AG04449 (cell line): ENCODE measurements at places on chromosomes 12 and 14.
A peak's percentile ranks its signal among the peaks of the same experiment; 100 is the strongest.

DNA sequence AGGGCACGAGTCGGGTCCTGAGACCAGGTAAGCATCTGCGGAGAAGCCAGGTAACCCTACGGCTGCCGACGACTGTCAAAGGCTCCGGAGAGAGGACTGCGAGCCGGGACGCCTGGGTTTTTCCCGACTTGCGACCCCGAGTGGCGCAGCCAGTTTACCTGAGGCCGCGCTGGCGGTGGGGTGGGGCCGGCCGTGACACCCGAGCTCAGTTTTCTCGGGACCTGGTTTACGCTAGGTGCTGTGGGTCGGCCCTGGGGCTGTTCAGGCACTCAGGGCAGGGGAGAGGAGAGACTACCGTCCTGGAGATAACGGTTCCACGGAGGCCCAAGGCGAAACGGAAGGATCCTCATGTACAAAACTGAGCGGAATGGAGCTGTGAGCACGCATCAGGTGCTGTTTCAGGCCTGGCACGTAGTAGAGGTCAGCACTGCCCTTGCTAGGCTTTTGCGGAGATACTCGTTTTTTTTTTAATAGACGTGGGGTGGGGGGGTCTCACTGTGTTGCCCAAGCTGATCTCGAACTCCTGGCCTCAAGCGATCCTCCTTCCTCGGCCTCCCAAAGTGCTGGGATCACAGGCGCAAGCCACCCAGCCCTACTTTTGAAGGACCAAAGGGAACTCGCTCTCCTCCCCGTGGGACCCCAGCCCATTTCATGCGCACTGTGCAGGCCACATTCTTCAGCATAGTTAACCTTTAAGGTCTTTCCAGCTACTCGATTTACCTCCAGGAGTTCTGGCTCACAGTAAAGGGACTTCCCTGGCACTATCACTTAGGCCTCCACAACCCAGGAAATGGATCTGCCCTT is 471 bp downstream of the MTRFR start:
- DNase-seq = no peak

- peak; percentile 3 for DNase-seq
Measured at GRCh38 chr12:1044696-1045095, 53.7 kb downstream of the ERC1 start.

- DNase-seq = no peak
Measured at GRCh38 chr12:112710414-112710813, 81.1 kb upstream of the RPH3A start.

- no peak for DNase-seq
Measured at GRCh38 chr14:90287791-90288190, 31.4 kb downstream of the PSMC1 start.

GRCh38 chr14:80266930-80267329 is 55.6 kb upstream of the DIO2 start:
- no peak for DNase-seq

DNA sequence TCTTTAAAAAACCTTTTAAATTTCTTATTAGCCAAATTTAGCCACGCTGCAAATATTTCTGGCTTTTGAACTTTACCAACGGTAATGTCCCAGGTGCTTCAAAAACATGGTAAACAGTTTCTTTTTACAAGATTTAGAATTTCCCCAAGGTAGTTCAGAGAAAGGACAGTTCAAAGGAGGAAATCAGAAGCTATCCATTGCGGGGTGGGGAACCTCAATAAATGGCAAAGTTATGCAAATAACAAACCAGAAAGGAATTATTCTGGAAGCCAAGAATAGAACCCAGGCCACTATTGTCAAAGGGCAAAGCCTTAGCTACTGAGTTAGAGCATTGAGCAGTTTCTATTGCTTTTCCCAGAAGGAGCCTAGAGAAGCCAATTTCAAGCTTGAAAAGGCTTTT is 62.3 kb downstream of the PDE6H start:
- DNase-seq = no peak

DNA sequence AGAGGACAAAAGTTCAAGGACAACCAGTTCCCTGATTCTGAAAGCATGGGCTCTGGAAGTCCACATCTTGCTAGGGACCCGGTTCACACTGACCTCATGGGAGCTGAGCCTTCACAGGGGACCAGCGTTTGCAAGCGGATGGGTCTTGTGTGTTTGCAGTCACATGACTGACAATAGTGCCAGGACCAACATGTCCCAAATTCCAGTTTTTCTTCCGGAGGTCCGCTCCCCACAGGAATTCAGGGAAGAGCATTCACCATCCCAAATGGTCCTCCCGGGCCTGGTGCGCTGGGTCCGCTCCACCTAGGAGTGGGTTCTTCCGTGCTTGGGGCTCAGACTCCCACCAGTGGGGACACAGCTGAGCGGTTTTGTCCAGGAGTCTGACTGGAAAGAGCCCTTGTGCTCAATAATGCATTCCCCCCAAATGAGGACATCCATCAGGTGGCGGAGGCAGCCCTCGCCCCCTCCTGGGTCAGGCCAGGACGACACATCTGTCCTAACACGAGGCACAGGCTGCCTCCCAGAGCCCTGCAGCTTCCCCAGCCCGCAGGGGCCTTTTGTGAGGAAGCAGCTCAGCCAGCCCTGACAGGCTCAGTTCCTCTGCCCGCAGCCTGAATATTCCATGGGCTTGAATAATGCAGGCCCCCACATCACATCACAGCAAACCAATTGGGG is 91.8 kb upstream of the BCL11B start:
- DNase-seq = no peak

DNA sequence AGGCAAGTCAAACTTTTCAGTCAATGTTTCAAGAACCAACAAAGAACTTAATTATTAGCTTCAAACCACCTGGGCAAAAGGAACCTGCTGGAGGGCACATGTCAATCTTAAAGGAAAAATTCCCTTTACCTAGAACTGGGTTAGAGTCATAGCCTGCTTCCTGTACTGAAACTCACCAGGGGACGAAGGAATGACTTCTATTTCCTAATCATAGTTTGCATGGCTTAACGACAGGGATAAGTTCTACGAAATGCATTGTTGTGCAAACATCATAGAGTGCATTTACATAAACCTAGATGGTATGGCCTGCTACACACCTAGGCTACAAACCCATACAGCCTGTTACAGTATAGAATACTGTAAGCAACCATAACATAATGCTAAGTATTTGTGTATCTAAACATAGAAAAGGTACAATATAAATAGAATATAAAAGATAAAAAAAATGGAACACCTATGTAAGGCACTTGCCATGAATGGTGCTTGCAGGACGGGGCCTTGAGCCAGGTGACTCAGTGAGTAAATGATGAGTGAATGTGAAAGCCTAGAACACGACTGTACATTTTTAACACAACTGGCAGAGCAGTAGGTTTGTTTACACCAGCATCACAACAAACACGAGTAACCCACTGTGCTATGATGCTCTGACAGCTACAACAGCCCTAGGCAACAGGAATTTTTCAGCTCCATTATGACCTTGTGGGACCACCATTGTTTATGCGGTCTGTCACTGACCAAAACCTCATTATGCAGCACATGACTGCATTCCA is 234.9 kb upstream of the CAND1 start:
- no peak for DNase-seq

DNA sequence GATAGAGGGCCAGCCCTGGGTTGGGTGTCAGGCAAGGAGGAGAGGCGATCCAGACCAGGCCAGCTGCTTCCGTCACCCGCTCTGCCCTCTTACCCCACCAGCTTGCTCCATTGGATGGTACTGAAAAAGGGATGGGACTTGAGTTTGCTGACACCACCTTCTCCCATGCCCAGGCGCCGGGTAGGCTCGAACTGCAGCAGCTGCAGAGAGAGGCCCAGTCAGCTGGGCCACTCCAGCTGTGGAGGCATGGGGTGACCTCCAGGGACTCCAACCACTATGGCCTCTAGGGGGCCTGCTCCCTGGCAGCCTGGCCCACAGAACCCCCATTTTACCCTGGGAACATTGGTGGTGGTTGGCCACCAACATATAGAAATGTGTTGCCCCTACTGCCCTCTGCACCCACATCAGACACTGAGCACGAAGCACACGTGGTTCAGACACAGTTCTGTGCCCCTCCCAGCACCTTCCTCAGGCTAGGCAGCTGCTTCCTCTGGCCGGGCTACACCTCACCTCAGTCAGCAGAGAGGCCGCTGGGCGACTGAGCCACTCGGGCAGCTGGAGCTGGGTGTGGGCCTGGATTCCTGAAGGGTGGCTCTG is 16.0 kb downstream of the RPS6KL1 start:
- no peak for DNase-seq

DNA sequence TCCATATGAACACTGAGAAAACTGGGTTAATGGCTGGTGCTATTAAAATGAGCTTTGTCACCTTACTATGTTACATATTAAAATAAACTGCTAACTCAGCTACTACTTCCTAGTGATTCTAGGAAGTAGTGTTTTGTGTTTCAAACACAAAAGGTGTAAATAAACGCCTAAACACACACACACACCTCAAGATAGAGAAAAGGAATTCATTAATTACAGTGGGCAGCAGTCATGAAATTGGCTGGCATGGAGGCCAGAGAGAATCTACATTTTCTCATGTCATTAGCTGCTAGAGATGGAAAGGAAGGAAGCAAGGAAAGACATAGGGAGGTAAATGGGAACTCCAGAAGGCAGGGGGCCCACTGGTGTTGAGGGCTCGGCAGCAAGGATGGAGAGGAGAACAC is 787 bp upstream of the PRMT5 start:
- DNase-seq = no peak

- no peak for DNase-seq
Measured at GRCh38 chr14:85599939-85600338, 70.0 kb downstream of the FLRT2 start.

DNA sequence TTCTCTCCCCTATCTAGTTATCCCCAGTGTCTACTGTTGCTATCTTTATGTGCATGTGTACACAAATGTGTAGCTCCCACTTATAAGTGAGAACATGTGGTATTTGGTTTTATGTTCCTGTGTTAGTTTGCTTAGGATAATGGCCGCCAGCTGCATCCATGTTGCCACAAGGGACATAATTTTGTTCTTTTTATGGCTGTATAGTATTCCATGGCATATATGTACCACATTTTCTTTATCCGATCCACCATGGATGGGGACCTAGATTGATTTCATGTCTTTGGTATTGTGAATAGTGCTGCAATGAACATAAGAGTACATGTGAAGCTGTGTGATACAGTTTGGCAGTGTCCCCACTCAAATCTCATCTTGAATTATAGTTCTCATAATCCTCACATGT is 218.1 kb downstream of the KSR2 start:
- no peak for DNase-seq

DNA sequence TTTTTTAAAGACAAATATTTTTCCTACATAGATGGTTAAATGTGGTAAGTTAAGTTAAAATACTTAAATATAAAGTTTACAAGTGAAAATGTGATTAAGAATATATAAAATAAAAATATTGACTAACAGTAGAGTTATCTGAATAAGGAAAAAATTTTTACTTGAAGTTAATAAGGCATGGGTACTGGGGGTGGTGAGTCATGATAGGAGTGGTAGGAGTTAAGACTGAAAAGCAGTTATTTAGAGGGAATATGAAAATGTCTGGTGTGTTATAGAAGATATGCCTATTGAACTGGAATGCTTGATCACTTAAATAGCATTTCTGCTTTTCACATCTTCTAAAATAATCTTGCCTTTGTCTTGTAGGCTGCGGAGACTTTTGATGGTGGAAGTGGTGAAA is 68.7 kb downstream of the CCDC91 start:
- DNase-seq = no peak

GRCh38 chr12:19894803-19895202 is 455.5 kb downstream of the AEBP2 start:
- no peak for DNase-seq

DNA sequence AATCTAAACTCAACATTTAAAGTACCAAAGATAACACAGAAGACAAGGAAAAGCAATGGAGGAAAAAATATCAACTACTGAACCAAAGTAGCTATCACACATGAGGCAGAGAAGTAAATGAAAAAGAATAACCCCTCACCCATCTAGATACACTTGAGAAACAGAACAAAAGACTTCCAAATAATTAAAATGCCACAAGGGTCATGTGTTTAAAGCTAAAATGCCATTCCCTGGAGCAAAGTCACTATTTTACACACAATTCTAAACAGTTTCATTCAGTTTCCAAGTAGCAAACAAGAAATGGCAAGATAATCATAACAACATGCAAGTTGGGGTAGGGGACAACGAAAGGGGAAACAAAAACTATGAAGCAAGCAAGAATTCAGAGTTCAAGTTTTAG is 12.0 kb downstream of the OSBPL8 start:
- DNase-seq = no peak

DNA sequence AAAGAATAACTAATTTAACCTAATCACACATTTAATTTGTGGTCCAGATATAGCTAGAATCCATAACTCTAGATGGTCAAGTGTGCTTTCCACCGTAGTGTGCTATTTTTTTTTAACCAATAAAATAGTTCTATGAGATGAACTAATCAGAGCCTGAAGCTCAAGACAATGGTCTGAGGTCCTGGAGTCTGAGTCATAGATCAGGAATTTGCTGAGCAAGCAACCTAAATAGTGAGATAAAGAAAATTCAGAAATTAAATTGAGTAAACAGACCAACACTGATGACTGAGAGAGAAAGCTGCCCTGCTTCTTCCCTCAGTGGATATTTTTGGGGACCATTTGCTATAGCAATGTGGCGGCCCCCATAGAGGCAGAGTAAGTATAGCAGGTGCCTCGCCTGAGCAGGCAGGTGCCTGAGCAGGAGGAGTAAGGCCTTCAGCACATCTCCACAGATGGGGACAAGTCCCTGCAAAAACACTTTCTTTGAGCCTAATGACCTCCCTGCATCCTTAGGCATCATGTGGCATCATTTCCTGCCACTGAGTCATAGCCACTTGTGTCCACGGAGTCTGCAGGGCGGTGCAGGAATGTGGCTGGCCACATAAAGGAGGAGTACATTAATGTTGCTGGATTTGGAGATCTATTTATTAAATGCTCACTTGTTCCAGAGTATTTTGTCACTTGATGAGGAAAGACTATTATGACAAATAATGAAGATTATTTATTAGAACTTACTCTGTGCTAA is 13.9 kb upstream of the CLEC4E start:
- no peak for DNase-seq

- no peak for DNase-seq
Measured at GRCh38 chr12:31308116-31308515, 17.8 kb downstream of the SINHCAF start.

GRCh38 chr12:19869413-19869812 is 430.1 kb downstream of the AEBP2 start:
- DNase-seq = no peak

DNA sequence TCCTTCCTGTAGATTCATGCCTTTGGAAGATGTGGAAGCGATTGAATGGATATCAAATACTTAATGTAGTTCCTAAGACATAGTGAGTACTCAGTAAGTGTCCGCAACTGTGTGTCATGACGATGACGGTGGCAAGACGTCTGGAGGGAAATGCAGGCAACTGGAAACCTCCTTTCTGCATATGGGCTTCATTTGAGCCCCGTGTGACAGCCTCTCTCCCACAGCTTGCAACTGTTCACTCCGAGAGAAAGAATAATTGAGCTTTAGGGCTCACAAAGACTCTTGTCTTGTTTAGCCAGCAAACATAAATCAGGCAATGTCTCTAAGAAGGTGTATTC is 6.9 kb downstream of the CFAP251 start:
- DNase-seq = no peak
